Lower lobe of right lung (tissue), 2 donors: ENCODE measurements at places on chromosomes 12 and 14. TPM values are rescaled to one million over a fixed set of nuclear protein-coding genes. Genes with fewer than 3 reads are reported as not detected.

The GPR84 gene
- 0.65 TPM for total RNA-seq

The EPS8 gene
- total RNA-seq, result 72.8 TPM

The NABP2 gene
- total RNA-seq, result 20.9 TPM

The TEX52 gene
- total RNA-seq, result not detected

The TMBIM6 gene
- 671 TPM for total RNA-seq

The ISM2 gene
- not detected for total RNA-seq

The NEUROD4 gene
- total RNA-seq, result not detected

The CCDC175 gene
- total RNA-seq, result 1.0 TPM

The AQP6 gene
- 0.09 TPM for total RNA-seq

The COL2A1 gene
- not detected for total RNA-seq

The PTGDR gene
- total RNA-seq, result 2.2 TPM

The SLC5A8 gene
- total RNA-seq, result 1.3 TPM

The RDH12 gene
- 0.38 TPM for total RNA-seq

The SLC6A12 gene
- total RNA-seq, result 14.2 TPM

The CCDC85C gene
- 15.3 TPM for total RNA-seq

The ETFRF1 gene
- total RNA-seq, result 24.7 TPM
